Activated naive CD4-positive, alpha-beta T cell (primary cell): ENCODE measurements at places on chromosomes 11 and 22.

DNA sequence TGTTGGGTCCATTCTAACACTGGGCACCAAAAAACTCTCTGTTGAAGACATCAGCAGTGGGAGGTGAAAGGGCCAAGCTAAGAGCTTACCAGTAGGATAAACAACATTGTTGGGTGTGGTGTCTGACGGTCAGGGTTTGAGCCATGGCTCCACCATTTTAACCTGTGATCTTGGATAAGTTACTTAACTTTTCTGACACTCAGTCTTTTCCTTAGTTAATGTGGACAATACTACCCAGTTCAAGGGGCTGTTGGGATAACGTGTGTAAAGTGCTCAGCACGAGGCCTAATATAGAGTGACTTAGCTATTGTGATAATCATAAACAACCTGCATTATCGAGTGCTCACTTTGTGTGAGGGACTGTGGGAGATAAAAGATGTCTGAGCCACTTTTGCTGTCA lies 6.1 kb downstream of the UCP3 start:
- no peak for DNase-seq

DNA sequence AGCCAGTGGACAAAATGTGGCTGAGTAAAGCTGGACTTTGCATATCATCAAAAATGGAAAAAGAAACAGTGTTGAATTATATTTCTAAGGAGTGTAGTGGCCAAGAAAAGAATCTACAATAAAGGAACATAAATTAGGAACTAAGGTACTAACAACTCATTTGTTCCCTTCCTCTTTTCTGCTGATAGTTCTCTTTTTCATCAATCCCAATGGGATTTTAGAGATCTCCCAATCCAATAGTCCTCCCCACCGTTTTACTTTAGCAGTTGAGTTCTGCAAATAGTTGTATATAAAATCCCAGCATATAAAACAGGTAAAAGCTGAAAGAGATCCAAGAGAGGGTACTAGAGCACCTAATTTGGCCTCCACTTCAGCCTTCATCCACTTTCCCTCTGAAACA lies 2.0 kb downstream of the PRCP start:
- no peak for DNase-seq

DNA sequence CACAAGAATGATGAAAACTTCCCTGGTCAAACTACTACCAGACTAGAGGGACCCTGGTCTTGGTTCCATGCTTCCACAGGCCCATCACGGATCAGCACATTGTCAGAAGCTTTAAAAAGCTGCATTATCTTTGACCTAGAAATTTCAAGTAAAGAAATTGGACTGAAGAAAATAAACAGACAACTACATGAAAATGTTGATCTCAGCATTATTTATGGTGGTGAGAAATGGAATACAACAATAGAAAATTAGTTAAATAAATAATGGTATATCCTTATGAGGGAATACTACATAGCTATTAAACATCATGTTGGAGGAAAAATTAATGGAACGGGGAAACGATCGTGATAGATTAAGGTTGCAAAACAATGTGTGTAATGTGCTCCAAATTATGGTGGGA lies 13.7 kb downstream of the TENM4 start:
- DNase-seq = no peak

DNA sequence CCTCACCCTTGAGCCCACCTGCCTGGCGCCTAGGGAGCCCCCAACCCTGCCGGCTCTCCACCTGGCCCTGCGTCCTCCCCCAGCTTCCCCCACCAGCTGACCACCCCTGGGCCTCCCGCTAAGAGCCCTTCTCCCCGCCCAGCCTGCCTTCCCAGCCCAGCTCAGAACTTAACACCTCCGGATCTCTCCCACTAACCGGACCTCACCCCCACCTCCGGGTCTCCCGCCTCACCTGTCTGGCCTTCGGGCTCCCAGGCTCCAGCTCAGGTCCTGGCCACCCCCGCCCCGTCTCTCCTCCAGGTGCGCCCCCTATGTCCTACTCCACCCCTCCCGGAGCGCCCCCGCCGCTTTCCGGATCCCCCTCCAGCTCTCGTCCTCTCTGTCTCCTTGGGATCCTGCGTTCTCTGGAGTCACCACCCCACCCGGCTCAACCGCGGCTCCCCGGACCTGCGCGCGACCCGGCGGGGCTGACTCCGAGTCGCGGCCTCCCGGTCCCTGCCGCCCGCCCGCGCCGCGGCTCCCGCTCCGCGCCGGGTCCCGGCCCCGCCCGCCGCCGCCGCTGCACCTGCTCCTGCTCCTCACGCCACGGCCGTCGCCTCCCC lies at the start of gene KCNJ11:
Gene KCNJ11 (minus strand): TSS at position 51 of the 602 bp plus-strand sequence. CDS start 568 bp downstream, outside the sequence.
- no peak for DNase-seq

DNA sequence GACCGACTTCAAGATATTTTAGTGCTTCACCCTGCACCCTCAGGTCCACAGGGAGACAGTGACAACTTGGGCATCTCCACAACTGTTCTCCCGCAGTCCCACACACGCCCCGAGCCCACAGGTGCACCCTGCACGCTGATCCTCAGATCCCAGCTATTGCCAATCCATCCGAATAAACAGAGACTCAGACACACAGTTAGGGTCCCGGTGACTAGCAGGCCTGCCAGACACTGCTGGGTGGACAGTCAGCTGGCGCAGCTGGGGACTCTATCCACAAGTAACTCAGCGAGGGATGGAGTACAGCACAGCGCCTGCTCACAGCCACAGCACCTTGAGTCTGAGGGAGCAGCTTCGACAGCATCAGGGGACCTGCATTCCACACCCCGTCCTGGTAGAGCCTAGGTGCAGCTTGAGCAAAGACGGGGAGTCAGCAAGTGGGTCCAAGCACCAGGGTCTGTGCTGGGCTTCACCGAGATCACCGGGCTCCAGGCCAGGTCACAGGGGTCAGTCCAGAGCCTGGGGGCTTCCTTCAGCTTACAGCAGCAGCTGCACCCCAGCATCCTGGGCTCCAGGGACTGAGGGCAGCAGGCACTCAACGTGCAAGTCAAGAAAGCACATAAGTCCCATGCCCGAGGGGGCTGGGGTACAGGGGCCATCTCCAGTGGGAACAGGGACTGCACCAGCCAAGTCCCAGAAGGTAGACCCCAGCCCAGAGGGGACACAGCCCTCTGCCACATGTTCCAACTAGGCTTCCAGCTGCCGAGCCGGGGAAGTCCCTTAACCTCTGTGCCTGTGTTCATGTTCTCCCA lies 7.6 kb downstream of the RPL3 start:
- no peak for DNase-seq
